ENCODE measurements at places on chromosomes 16 and 17.

DNA sequence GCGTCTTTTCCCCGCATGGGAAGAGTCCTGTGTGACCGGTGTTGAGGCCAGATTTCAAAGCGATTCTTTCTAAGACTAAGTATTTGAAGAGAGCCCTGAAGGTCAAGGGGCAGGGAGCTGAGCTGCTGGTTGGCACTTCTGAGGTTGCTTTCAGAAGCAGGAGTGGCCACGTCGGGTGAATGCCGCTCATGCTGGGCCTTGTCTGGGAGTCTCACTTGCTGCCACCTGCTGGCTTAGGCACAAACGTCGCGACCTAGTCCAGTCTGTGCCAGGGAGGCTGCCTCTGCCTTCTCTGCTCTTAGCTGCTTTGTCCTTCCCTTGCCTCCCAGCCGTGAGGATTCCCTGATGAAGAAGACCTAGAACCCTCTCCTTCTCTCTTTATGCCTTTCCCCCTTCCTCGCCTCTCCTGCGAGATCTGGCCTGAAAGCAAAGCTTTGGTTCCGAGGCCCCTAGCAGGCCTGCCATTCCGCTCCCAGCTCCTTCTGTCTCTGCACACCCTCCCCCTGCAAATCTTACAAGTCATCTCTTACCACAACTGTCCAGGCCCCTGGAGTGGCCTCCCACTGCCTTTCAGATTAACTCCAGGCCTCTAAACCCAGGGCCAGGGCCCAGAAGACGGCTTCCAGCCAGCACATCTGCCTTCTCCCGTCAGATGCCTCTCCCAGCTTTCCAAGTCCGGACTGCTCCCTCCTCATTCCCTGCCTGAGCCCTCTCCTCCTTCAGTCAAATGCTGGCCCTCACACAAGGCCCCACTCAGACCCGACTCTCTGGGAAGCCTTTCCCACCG is 11.4 kb downstream of the CTNS start:
- peak; percentile 22 for DNase-seq

GRCh38 chr16:80447241-80447640 is 93.6 kb upstream of the DYNLRB2 start:
- DNase-seq = no peak

DNA sequence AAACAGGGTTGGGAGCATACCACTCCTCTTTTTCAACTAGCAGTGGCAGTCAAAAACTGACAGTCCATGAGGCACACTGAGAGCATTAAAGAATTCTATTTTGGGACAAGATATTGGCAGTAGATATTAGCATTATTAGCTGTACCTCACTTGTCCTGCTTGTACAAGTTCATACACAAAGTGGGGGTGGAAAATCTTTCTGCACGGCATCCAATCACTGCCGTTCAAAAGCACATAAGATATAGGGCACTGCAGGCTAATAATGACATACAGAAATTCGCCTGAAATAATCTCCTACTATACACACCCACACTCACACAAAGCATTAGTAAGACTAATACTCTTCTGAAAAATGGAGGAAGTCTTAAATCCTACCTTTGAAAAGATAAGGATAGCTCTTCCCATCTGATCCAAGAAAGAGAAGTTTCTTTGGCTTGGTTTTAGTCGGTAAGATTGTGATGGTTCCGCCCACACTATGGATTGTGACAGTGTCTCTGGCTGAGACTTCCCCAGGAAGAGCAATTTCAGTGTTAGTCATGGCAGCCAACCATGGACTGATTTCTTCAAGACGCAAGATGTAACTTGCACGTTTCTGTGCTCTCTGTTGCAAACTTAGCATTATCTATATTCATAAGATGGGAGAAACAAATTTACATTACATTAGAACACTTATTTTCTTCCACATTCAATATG is 40.6 kb upstream of the ARL6IP1 start:
- DNase-seq = no peak

DNA sequence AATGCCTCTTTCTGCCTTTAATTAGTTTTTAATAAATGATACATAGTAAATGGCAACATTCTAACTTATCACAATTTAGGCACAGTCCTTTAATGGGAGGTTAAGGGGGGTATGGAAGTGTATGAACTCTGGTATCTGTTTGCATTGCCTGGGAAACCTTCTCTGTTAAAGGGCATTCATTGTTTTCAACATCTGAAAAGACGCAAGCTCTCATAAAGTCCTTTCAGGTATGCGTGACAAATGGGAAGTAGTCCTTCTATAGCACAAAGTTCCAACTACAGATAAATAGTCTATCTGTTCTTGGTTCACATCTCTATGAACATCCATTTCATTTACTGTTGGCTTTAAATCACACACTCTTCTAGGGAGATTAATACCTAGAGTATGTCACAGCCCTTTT is 298.0 kb upstream of the PMFBP1 start:
- no peak for DNase-seq

DNA sequence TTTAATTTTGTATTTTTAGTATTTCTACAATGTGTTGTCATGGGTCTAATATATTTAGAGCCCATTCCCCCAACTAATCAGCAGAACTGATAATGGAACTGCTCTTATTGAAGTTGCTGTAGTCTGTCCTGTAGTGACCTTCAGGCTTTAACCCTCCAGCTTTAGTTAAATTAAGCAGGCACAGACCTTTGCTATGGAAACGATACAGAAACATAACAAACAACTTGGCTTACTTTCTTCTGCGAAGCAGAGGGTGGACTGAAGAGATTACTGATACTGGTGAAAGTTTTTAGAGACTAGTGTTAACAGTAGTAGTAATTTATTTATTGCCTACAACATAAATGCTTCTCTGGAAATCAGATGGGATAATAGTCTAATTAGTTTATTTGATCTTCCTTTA is 61.4 kb downstream of the NFATC3 start:
- DNase-seq = no peak

GRCh38 chr17:7351665-7352502 is at the start of gene KCTD11:
Gene KCTD11 (plus strand): TSS chr17:7352162.
- peak; percentile 66 for DNase-seq

GRCh38 chr16:695355-696089 is 5.3 kb upstream of the WDR24 start:
- peak; percentile 76 for DNase-seq

DNA sequence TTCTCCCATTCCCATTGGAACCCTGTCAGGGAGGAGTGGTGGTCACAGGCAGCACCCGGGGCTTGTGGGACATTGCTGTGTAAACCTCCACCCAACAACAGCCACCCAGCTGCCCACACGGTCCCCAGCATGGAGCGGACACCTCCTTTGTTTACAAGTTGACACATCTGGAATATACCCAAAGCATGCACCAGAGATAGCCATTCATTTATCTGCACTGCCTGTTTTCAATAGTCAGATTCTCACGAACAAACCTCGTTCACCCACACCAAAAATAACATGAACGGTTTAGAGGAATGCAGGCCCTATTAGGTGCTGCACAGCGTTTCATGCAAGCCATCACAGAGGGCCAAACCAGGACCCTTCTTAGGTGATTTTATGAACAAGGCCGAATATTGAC is 244.8 kb downstream of the FOXL1 start:
- no peak for DNase-seq

DNA sequence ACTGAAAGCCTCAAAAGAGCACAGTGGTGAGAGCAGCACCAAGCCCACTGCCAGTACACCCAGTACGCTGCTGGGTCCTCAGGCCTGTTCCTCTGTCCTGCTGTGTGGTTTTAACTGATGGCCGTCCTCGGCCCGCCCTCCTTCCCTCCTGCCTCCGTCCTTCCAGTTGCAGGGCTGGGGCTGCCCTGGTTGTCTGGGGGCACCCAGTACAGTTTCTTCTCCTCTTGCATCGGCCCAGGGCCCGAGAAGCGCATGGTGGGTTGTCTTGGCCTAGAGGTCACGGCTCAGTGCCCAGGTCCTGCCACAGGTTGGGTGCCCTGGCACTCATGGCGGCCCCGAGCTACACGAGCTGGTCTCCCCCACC is 70.8 kb upstream of the KCTD5 start:
- DNase-seq = no peak

GRCh38 chr17:28959471-28959871 is 8.2 kb upstream of the PHF12 start:
- no peak for DNase-seq

GRCh38 chr16:4709481-4709880 is 16.1 kb downstream of the NUDT16L1 start:
- no peak for DNase-seq

- DNase-seq = no peak
These were observed 8.9 kb upstream of the TIMP2 start for GRCh38 chr17:78933959-78934568.

GRCh38 chr17:71412803-71413202 is 708.0 kb upstream of the SOX9 start:
- DNase-seq = no peak

DNA sequence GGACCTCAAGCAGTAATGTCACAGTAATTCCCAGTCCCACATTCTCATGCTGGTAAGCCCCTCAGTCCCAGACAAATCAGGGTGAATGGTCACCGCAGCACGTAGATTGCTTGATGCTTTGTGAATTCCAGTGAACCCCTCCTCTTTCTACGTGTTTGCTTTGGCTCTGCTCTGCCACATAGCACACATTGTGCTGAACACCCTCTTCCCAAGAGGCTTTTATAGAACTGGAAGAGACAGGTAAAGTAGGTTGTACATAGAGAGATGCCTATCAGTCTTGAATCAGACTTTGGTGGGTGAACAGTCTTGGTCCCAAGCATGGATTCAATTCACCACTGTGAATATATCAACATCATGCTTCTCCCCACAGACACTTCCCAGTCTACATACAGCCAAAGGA is 579 bp upstream of the KRTAP9-6 start:
- no peak for DNase-seq

DNA sequence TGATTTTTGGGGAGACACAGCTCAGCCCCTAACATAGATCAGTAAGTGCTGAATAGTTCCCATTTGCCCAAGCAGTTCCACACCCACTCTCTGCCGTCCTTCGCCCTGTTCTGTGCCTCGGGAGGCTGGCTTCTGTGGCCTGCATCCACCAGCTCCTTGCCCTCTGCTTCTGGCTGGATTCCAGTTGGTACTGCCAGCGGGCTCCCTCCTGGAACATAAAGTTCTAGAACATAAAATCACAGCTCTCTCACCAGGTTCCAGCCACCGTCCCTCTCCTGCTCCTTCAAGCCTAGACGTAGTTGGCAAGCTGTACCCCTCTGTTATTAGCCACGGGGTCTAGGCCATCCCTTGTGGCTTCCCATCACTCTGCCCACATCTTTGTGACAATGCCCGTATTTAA is 3.9 kb upstream of the MRPS23 start:
- DNase-seq = no peak

GRCh38 chr17:8294814-8295316 is 335 bp downstream of the SLC25A35 start:
- no peak for DNase-seq

GRCh38 chr17:39217734-39218369 is 7.9 kb downstream of the STAC2 start:
- DNase-seq = no peak

GRCh38 chr17:4666296-4666695 is 24.8 kb upstream of the ALOX15 start:
- no peak for DNase-seq

All from stimulated activated naive CD4-positive, alpha-beta T cell (primary cell).